ENCODE measurements at places on chromosomes 2 and 18.
A peak's percentile ranks its signal among the peaks of the same experiment; 100 is the strongest.

DNA sequence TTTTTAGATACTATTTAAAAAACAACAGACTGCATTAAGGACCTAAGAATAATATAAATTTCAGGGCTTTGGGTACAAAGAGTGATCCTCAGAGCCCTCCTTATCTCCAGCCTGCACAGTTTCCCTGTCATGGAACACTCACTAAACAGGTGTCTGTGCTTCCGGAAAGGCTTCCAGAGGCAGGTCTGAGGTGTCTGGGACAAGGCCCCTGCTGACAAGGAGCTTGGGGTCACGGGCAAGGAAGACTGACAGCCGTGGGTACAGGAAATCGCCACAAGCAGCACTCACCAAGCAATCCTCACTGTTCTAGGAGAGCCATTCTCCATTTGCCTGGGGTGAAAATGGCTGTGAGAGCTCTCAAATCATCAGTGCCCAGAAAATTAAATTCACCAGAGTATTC is 220.3 kb upstream of the PXDN start:
- DNase-seq: no peak

- DNase-seq: no peak
Measured at GRCh38 chr2:201008296-201008829, 44.9 kb upstream of the ORC2 start.

DNA sequence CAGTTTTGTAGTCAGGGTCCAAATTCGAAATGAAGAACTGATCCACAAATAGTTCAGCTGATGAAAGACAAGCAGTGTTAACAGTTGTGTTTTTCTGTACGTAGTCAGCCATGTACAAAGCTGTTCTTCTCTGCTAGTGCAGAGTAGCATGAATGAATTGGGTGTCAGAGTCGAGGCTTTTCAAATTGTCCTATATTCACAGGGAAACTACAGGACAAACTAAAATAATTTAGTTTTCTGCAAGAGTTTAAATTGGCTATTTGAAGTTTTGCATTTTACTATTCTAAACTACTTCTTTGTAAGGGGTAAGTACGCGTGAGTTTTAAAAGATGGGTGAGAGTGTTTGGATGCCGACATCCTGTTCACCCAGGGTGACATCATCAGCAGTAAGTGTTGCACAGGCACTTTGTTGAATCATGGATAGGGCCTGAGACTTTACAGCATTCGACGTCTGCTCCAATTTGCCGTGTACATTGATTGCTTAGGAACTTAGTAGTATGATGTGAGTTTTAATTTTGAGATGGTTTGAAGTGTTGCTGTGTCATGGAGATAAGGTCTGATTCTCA is 147.2 kb upstream of the NFATC1 start:
- no peak for DNase-seq

- no peak for DNase-seq
Measured at GRCh38 chr18:23618862-23619387, 32.6 kb upstream of the NPC1 start.

DNA sequence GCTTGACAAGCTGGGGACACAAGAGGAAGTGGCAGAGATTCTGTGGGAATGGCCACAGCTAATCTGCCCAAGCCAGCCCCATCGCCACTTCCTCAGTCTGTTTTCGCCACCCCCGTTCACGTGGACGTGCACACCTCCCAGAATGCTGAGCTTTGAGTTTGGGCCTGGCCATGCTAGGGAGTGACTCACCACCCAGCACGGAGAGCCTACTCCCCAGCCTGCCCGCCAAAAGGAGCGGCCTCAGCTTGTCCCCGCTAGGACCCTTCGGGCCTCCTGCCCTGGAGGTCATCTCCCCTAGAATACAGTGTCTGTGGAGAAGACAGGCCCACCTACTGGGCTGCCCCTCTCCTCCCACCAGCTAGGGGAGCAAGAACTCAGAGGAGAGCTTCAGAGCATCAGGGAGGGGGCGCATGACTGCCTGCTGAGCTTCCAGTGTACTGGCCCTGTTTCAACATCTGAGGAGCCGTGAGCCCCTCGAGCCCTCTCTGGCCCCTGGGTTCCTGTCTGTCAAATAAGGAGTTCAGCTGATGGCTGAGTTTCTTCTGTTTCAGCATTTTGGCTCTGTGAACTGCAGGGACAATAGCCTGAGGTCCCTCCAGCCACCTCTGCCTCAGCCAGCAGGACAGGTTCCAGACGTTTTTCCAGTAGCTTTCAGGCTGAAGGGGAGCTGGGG is 5.1 kb downstream of the SLC35F6 start:
- no peak for DNase-seq

- peak; percentile 44 for DNase-seq
Measured at GRCh38 chr2:64228126-64228678, 84.0 kb upstream of the PELI1 start.
